ENCODE measurements at places on chromosomes 1 and 21.

GRCh38 chr1:211739671-211740411 is 64.4 kb upstream of the NEK2 start:
- DNase-seq: no peak

GRCh38 chr1:206467915-206468314 is 2.4 kb upstream of the IKBKE start:
- no peak for DNase-seq

GRCh38 chr1:107003972-107004371 is 52.5 kb upstream of the PRMT6 start:
- no peak for DNase-seq

DNA sequence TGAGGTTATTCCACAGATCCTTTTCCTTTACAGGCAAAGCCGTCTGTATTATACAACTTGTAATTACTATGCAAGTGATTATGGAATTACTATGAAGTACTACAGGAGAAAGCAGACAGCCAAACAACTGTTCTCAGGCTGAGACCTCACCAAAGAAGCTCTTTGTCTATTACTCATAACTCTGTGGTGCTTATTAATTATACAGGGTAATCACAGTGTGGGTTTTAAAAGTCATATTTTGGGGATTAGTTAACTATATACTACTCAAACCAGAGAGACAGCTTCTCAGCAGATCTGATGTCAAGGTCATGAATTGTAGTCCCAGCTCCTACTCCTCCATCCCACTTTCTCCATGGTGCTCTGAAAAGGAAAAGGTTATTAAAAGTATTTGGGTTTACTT is 49.6 kb downstream of the CTTNBP2NL start:
- DNase-seq: no peak

DNA sequence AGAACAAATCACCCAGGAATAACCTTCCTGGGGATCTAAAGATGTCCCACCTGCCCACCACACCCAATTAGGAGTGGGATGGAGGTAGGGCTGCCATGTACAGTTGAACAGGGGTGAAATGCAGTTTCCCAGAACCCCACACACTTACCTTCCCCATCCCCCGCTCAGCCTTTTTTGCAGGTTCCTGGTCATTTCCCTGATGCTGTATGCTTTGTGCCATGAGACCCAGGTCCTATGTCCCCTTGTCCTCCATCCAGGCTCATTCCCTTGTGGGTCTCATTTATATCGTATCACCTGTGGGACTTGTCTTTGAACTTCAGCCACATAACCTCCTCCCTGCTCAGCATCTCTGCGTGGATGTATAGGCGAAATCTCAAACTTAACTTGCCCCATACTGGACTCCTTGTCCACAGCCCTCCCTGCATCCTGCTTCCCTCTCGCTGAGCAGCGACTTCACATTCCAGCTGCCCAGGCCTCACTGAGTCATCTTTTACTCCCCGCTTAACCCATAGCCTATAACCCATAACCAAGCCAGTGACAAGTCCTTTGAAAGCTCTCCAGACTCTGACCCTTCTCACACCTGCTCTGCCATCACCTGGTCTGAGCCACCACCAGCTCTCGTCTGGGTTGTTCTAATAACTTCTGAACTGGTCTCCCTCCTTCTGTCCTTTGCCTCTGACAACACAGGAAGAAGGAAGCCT is 4.7 kb downstream of the LDLRAD2 start:
- no peak for DNase-seq

- DNase-seq: no peak
Observed at GRCh38 chr1:193569096-193569982, 382.9 kb upstream of the B3GALT2 start.

DNA sequence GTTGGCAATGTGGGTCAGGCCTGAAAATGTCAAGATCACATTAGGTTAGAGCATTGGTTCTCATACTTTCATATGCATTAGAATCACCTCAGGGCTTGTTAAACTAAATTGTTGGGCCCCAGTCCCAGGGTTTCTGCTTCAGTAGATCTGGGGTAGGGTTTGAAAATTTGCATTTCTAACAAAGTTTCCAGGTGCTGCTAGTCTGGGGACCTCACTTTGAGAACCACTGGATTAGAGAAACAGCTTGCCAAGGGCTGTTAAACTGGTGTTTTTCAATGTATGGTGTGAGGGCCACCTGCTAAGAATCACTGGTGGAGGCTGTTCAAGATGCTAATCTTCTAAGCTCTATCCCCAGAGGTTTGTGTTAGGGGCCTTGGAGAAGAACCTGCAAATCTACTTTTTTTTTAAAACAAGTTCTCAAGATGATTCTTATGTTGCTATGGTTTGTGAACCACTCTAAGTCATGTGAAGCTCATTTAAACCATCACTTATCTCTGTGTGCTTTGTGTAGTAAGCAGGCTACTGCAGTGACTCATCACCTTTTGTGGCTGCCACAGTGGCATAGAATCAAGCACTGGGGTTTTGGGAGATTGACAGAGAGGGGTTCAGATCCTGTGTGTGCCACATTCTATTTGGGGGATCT is 152.2 kb downstream of the S1PR1 start:
- no peak for DNase-seq

- no peak for DNase-seq
Observed at GRCh38 chr1:173295995-173296394, 88.9 kb upstream of the TNFSF4 start.

DNA sequence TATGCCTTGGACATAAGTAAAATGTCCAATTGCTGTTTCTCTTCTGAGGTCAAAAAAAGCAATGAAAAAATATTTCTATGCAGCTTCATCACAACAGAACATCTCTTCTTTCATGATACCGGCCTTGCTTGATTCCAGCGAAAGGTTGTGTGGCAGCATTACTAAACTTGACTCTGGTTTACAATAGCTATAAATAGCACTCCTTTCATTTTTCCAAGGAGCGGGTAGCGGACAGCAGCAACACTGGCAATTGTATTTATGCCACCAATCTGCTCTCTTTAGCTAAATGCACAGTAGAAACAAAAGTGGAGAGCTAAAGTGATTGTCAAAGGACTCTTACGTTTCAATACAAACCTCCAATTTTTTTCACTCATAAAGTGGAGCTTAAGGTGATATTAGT is 7.5 kb upstream of the DAB1 start:
- no peak for DNase-seq

All from urinary bladder (tissue), 4 donors.